Stimulated activated CD8-positive, alpha-beta memory T cell treated with anti-CD3 and anti-CD28 coated beads, Interleukin-15, amount 100 ng/mL, for 48 hours (primary cell): ENCODE measurements at places on chromosomes 2 and 18.

- no peak for DNase-seq
Measured at GRCh38 chr2:165791421-165792103, 2.5 kb downstream of the GALNT3 start.

GRCh38 chr2:110720547-110720946 is 11.8 kb upstream of the ACOXL start:
- DNase-seq = no peak

DNA sequence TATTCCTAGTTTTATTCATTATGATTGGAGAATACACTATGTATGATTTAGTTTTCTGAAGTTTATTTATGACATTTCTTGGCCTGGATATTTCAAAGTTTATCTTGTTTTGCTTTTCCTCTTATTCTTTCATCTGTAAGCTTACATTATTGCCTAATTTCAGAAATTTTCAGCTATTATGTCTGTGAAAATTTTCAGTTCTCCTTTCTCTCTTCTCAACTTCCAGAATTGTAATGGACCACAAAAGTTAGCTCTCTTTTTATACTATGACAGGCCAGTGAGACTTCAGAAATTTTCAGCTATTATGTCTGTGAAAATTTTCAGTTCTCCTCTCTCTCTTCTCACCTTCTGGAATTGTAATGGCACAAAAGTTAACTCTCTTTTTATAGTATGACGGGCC is 97.2 kb upstream of the SCN7A start:
- no peak for DNase-seq

DNA sequence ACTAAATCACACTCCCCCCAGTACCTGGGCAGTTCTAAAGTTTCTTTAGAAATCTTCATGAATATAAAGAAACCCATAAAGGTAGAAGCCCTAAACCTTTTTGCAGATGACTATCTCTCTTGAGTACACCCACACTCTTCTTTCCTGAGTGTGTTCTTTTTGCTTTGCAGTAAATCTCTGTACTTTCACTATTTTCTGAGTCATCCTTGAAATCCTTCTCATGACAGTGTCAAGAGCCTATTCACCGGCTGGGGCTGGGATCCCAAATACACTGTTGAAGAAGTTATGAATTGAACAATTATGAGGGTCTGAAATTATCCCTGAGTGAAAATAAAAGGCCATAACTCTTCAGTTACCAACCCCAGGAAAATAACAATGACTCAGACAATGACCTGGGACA is 133.9 kb upstream of the CCDC195 start:
- no peak for DNase-seq

DNA sequence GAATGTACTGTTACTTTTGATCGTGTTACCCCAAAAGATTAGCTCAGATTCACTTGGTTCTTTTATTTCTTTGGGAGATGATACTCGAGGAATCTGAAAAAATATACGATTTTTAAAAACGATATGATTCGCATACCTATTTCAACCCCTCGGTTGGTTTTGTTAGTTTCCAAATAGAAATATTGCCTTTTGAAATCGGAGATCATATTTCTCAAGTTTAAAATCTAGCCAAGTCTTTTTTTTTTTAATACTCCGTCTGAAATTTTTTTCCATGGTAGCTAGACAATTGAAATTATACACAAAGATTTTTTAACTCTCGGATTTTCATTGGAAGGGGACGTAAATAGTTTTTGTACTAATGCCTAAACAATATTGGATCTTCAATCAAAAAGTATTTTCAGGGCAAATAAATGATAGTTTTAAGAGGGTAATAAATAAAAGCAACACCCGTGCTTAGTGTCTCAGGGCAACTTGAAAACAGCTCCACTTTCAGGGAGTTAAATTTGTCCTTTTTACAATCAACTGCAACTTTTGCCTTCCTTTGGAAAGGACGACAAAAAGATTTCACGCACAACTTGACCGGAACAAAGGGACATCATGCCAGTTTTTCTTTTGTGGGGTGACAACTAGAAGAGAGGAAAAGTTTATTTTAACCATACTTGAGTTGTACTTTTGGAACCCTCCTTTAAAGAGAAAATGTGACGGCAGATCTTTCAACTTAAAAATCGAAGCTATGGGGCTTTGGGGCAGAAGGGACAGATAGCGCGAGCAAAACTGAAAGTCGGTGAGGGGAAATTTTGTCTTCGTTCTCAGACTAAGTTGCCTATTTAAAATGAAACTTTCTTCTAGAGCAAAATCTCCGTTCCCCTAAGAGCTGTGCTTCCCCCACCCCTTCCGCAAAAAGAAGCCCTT is 5.8 kb upstream of the ONECUT2 start:
- no peak for DNase-seq

DNA sequence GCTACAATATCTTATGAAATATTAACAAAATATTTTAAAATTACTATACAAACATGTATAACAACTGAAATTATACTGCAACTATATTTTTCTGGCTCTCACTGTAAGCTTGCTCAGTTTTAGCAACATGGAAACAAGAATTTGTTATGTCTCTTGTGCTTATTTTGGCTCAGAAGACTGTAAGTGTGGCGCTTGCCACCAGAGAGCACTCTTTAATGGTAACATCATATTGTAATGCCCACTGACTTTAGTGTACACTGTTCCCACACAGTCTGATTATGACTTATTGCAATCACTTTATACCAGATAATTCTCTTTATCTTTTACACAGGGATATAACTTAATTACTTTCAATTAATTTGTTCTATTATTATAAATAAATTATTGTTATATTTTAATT is 1500.6 kb upstream of the TMEFF2 start:
- no peak for DNase-seq

GRCh38 chr2:106736221-106736620 is 149.7 kb downstream of the ST6GAL2 start:
- DNase-seq = no peak

- no peak for DNase-seq
Measured at GRCh38 chr2:64622443-64623241, 31.1 kb downstream of the SERTAD2 start.

DNA sequence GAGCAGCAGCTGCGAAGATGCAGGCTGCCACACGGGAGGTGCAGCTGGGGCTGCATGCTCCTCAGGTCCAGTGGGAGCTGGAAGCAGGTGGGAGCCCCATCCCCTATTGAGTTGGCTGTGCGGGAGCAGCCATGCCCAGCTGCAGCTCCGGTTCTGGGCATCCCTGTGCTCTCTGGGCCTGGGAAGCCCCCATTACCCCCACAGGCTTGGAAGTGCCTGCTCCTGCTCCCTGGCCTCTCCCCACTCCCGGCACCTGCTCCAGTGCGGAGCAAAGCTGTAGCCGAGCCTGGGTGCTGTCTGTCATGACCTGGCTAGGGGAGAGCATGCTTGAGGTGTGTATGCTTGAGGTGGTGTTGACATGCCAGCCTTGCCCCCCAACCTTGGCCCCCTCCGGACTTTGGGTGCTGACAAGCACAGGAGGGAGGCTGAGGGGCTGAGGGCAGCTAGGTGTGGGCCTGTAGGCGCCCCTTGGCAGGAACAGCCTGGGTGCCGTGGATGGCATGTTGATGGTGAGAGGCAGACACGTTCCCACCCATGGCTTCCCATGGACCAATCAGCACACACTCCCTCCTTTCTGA is 21.5 kb downstream of the ANKRD29 start:
- no peak for DNase-seq

- no peak for DNase-seq
Measured at GRCh38 chr2:203796248-203797010, 71.1 kb upstream of the CTLA4 start.

GRCh38 chr2:9219027-9219445 is 12.4 kb downstream of the ASAP2 start:
- no peak for DNase-seq

DNA sequence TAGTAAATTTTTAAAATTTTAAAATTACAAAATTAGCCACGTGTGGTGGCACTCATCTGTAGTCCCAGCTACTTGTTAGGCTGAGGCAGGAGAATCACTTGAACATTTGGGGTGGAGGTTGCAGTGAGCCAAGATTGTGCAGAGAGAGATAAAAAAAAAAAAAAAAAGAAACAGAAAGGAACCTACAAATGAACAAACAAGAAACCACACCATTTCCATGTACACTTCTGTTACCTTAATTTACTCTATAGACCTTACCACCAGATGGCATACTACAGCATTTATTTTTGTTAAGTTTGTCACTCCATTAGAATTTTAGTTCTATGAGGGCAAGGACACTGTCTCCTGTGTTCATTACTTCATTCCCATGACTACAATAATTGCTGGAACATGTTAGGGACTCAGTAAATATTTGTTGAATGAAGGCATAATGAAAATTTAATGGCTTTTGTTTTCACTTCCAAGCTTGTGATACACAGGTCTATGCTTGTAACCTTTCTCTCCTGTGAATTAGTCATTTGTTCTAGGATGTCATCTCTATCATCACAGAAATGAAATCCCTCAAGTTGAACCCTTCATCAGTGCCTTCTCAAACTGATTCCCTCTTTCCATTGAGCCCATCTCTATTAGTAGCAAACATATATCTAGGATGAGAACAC is 76.0 kb downstream of the ARHGAP15 start:
- DNase-seq = no peak
